ENCODE measurements at places on chromosomes 11 and 22.
A peak's percentile ranks its signal among the peaks of the same experiment; 100 is the strongest.

DNA sequence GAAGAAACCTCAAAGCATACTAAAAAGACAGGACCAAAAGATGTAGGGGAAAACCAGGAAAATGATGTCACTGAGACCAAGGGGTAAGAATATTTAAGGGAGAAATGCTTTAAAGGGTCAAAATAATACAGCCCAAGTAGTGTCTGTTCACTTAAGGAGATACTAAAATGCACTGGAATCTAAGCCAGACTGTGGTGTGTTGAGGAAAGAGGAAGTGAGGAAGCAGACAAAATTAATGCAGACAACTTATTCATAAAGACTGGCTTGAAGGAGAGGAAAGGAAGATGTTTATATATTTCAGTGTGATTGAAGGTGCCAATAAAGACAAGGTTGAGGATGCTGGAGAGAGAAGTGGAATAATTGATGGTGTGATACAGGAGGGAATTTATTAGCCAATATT is 15.7 kb downstream of the ZNF215 start:
- no peak for DNase-seq

- DNase-seq = peak; percentile 59
Measured at GRCh38 chr11:79087961-79088318, 352.9 kb downstream of the TENM4 start.

DNA sequence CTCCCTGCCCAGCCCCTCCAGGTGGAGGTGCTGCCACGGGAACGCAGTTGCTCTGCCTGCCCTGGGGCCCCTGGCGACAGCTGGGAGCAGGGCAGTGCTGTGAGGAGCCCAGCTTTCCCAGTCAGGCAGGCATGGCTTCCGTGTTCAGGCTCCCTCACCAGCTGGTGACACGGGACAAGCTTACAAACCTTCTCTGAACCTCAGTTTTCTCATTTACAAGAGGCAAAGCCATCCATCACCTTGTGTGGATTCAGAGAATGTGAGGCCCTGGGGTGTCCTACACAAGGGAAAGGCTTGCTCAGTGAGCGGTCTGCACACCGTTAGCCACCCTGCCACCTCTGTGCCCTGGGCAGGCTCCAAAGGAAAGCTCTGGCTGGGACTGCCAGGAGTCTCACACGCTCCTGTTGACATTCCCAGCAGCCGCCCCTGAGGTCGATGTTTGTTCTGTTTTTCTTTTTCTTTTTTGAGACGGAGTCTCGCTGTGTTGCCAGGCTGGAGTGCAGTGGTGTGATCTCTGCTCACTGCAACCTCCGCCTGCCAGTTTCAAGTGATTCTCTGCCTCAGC is 23.5 kb downstream of the SUN2 start:
- no peak for DNase-seq

DNA sequence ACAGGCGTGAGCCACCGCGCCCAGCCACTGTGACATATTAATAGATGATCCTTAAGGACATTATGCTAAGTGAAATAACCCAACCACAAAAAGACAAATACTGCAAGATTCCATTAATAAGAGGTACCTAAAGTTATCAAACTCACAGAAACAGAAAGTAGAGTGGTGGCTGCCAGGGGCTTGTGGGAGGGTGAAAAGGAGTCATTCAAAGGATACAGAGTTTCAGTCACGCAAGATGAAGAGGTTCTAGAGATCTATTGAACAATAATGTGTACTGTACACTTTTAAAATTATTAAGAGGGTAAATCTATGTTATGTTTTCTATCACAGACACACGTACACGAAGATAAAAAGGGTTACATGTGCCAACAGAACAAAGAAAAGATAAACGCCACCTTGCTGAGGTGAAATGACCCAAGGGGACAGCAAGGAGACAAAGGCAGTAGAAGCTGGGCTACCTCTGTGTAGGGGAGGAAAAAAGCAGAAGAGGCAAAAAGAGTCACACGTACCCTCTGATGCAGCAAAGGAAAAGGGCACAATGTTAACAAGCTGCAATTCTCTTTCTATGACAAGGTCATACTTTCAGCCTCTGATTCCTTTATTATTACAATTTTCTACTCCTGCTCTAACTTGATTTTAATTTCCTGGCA is 65.3 kb downstream of the AMBRA1 start:
- DNase-seq = no peak

DNA sequence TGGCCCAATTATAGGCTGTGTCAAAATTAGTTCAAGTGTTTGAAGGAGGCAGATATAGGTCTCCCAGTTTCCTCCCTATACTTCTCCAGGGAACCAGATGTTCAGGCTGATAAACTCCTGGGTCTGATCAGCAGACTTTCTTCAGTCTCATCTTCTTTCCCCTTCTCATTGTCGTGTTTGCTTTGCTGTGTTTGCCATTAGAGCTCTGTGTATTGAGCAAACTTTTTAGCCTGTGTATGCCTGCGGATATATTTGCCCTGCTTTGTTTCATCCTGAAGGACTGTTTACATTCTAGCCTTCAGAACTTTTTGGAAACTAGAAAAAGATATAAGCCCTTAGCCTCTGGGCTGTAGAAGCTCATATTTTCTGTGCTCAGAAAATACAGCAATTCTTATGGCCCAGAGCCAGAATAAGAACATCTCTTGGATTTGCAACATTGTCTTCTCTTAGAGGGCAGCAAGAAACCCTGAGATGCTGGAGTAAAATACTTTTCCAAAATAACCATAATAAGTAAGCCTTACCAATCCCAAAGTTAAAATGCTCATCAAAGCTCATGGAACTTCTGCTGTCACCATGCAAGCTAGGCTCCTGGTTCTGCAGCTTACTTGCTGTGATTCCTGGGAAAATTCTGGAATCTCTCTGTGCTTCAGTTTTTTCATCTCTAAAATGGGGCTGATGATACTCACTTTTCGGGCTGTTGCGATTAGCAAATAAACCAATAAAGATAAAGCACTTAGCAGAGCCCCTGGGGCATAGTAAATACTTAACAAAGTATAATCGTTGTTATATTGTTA is 34.1 kb upstream of the ME3 start:
- DNase-seq = no peak

- no peak for DNase-seq
Measured at GRCh38 chr22:39317775-39318506, 1.5 kb downstream of the RPL3 start.

DNA sequence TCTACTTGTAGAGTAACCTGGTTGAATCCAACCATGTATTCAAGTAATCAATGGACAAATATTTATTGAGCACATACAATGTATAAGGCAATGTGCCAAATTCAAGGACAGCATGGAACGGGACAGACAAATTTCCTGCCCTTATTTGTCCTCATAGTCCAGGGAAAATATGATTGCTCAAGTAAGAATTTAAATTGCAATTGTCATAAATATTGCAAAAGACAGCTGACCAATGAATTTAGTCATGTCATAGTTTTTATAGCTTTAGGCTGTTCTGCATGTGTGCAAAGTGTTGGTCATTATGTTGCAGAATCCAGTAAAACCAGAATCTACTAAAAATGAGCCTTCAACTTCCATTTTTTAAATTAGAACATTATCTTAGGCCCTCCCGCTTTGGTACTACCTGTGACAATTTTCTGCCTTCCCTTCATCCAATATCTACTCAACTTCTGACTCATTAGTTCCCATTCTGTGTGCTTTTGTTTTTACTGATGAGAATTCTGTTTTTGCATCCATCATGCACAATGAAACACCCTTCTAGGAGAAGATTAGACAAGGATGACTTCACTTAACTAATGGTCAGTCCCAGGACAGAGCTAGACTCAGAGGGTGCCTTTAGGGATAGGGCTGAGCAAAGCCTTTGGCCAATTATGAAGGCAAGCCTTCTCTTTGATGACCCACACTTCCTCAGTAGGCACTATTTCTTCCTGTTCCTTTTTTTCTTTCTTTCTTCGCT is 45.8 kb upstream of the FIBIN start:
- no peak for DNase-seq

GRCh38 chr11:132047167-132047566 is 676.8 kb downstream of the NTM start:
- no peak for DNase-seq

DNA sequence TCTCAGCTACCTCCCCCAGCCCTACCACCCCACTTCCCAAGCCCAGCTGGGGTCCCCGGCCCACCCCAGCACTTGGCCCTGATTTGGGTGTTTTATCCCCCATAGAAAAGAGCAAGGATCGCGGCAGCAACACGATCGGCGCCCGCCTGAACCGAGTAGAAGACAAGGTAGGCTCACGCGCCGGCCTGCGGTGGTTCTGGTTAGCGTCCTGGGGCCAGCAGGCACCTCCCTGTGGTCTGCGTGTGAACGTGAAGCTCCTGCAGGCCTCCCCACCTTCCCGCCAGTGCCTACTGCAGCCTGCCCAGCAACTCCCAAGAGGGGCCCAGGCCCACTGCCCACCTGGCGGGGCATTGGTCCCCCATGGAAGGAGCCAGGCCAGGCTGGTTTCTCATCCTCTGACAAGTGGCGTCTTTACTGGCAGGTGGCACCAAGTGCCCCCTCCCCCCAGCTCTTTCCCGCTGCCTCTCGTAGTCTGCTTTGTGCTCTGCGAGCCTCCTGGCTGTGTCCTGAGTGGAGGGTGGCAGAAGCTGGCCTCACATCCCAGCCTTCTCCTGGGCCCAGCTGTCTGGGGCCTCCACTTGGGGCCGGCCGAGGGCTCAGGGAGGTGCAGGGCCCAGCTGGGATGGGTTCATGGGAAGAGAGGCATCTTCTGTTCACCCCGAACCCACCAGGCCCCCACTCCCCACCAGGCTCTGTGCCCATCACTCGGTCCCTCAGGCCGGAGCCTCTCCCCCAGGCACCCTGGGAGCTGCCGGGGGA is 78.3 kb upstream of the KCNQ1OT1 start:
- no peak for DNase-seq

DNA sequence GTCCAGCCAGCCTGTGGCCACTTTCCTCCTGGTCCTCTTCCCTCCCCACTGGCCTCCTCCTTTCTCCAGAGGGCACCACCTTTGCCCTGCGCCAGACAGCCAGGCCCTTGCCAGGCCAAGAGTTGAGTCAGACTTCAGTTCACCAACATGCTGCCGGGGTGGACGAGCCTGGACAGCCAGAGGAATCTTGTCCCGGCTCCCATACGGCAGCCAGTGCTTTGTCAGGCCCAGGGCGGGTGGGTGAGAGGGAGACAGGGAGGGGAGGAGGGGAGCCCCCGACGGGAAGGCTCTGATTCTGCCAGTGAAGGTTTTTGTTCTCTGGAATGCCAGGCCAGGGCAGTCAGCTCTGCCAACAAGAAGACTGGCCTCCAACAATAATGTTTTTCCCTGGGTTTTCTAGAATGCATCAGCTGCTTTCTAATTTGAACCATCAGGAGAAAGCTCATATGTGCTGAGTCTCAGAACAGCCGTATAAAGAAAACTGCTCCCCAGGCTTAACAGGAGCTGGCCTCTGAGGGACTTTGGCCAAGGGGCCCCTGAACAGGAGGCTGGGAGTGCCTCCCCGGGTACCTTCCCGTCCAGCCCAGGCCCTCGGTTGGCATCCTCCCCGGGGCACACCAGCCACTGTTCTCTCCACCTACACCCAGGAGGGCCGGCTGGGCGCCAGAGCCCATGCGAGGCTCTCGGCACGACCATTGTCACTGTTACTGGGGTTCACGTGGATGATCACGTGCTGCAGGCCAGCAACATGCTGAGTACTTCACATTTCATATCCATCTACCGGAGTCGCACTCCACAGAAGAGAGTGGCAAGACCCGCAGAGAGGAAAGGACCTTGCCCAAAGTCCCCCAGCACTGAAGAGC is 28.6 kb downstream of the LIF start:
- no peak for DNase-seq

DNA sequence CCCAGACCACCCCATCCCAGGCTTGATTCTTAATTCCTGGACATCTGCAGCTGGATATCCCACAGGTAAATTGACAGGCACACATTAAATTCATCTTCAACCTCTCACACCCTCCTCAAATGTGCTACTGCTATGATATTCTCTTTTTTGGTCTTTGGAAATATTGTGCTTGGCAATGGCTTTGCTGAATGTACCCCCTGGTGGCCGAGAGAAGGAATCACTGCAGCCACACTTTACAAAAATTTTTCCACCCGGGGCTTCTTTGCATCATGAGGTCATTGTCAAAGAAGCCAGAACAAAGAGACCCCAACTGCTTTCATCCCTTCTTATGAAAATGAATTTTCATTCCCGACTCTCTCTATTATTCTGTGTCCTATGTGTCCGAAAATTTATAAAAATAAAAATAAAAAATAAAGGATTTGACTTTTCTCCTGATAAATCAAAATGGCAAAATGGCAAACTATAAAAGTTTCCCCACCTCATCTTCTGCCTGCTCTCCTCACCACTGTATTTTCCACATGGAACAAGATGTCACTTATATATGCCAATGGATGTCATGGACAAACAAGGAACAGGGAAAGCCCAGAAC is 15.0 kb upstream of the CYB5R2 start:
- DNase-seq = no peak

- DNase-seq = no peak
Measured at GRCh38 chr11:111460340-111460739, 51.8 kb downstream of the BTG4 start.

DNA sequence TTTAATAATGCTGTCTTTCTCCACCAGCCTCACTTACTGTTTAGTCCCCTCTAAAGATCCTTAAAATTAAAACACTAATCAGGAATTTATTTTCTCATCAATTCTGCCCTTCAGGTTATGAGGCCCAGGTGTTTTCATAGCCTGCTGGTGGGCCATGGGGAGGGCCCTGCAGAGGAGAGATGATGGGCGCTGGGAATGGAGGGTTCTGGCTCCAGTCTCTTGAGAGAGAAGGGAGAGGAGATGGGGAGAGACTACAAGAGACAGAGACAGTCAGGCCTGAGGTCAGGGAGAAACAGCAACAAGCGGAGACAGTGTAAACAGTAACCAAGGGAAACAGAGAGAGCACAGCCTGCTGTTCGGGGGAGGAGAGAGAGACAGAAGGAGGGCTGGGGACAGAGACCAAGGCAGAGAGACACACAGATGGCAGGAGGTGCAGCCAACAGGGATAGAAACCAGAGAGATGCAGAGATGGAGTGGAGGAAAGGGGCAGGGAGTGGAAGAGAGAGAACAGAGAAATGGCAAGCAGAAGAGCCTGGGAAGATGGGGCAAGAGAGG is 187.3 kb upstream of the SYT13 start:
- DNase-seq = peak; percentile 41

DNA sequence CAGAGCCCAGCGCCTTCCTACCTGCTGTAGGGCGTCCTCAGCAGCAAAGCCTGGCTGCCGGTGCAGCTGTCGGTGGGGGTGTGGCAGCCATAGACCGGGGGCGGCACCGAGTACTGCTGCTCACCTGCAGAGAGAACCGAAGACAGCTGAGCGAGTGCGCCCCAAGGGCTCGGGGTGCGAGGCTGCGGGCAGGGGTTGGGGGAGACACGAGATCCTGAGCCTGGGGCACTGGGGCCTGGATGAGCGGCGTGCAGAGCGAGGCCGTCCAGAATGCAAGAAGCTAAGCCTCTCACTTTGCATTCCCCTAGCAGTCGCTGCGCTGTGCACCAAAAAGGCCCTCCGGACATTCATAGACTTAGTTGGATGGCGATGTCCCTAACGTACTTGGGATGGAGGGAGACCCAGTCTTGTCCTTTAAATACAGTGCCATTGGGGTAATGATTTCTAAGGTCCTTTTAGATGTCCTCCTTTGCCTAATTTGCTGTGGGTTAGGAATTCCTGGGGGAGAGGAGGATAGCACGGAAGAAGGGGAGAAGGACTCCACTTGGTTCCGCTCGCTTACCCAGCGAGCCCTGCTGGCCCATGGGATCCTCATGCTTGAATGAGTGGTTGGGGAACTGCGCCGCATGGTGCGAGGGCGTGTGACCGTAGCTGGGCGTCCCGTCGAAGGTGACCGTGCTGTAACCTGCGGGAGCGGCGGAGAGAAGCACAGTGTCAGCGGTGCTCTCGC is 7.2 kb downstream of the WT1 start:
- no peak for DNase-seq

- no peak for DNase-seq
Measured at GRCh38 chr11:69413015-69413801, 68.3 kb upstream of the LINC01488 start.
